Myocyte (in vitro differentiated cells): ENCODE measurements at places on chromosomes 6 and 20. TPM values are rescaled to one million over a fixed set of nuclear protein-coding genes. Genes with fewer than 3 reads are reported as not detected.

DNA sequence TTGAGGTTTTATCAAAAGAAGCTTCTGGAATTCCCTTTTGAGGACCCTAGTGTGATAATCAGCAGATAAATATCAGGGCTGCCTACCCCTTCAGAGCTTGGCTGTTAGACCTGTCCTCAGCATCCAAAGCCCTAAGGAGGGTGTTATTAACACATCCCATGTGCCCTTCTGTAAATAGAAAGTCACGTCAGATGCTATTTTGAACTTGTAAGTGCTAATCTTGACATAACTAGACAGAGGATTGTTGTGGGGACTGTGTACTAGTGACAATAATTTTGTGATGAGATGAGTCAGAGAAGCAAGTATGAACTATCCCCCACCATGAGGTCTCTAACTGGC lies 4.9 kb upstream of the LAMA4 start:
- DNase-seq: peak; percentile 86

DNA sequence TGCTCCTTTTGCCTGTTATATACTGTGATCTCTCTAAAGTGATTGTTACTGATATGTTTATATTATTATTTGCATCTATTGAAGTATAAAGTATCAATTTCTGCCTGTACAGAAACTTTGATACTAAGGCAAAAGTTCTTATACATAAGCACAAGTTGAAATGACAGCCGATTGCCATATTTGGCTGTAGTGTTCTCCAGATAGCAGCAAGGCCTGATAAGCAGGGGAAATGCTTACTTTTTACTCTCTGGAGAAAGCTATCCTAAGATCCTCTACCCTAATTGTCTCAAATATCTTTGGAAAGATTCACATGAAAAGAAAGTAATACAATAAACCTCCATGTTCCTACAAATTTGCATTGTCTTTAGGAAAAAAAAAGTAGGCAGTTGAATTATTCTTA lies 31.4 kb downstream of the SENP6 start:
- no peak for DNase-seq

- no peak for DNase-seq
Observed at GRCh38 chr6:744666-745353, 51.9 kb upstream of the EXOC2 start.

The VGLL2 gene
- total RNA-seq: 5.7 and 24.4 TPM in 2 replicates

The TCF15 gene
- total RNA-seq: not detected in 2 replicates

- peak; percentile 35 for DNase-seq
Observed at GRCh38 chr6:142301651-142302391, at the start of gene ADGRG6. Gene ADGRG6, plus strand, starts transcription at chr6:142302007. Its CDS starts 323 bp downstream, at chr6:142302330.

DNA sequence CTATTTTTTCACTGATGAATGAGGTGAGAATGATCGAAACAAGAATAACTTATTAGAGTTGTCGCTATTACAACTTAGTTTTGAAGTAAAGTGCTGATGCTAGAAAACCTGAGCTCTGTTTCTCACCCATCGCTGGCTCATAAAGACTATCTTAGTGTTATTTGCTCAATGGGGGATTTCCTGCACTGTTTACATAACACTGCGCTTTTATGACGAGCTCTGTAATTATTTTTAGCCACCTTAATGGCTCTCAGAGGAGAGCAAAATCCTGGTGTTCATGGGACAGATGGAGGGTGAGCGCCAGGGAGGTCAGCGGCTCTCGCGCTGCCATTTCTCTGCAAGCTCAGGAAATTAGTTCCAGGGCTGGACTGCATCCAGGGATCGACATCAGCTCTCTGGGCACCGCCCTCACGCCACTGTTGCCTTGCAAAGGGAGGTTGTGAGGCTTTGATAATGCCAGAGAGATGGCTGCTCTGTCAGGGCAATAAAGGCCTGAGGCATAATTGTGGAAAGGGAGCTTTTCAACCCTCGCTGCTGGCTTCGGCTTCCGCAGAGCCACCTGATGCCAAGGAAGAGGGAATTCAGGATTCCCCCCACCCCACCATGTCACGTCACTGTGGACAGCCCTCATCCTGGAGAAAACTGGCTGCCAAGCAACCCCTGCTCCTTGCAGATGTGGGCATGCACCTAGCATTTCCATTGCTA lies 72.0 kb downstream of the DACT2 start:
- no peak for DNase-seq

The PNPLA1 gene
- total RNA-seq: not detected in 2 replicates

The GTF2H4 gene
- 5.5 and 7.3 TPM in 2 replicates for total RNA-seq
